ENCODE measurements at places on chromosomes 2 and 18.
A peak's percentile ranks its signal among the peaks of the same experiment; 100 is the strongest.

DNA sequence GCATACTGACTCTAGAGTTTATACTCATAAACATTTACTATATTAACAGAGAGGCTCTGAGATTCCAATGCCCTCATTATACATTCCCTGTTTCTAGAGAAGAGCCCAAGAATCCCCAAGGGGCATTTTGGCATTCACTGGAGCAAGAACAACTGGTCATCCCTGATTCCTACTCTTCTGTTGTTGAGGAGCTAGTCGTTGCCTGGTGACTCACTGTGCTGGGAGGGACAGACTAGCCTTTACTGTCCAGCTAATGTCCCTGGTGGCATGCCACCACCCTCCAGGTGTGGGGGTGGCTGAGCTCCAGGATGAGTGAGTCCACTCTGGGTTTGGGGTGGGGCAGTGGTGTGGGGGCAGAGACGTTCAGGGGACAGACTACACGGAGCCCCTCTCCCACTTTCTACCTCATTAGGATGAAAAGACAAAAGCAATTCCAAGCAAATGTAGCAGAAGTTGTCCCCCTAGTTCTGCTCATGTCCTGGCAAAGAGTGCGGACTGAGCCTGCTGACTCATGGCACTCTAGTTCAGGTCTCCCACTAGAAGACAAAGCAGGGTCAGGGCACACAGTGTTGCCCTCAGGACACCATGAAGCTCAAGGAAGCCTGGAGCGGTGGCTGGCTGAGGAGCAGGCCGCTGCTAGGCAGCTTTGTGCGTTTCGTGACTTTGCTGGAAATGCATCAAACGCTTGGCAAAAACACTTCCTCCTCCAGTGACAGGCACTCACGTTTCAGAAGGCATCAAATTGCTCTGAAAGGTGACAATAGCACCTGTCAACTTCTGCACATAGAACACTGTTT is 49.4 kb downstream of the RHOB start:
- DNase-seq, result peak; percentile 76

GRCh38 chr2:175523001-175523400 is 341.5 kb upstream of the ATP5MC3 start:
- DNase-seq, result no peak

GRCh38 chr18:33579349-33580215 is 1.6 kb downstream of the ASXL3 start:
- no peak for DNase-seq

DNA sequence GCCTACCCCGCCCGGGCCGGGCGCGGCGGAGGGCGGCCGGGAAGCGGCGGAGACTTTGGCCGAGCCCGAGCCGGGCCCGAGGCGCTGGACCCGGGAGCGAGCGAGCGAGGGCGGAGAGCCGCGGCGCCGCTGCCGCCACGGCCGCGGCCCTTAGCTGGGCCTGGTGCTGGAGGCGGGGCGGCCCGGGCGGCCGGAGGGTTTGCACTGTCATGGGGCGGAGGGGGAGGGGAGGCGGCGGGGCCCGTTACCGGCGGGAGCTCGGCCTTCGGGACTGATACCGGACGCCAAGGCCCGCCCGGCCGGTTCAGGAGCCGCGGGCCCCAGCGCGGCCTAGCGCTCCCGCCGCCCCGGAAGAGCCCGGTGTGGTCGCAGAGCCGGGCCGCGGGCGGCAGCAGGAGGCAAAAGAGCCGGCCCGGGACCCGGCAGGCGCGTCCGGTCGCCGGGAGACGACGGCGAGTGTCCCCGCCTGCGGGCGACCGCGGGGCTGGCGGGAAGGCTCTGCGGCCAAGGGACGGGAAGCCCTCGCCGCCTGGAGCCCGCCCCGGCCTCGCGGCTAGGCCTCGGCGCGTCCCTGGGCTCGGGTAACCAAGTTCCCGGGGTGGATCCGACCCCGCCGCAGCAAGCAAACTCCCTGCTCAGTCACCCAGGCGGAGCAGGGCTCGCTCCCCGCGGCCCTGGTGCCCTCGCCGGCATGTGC is 697 bp downstream of the KCMF1 start:
- peak; percentile 62 for DNase-seq

- DNase-seq, result no peak
These were observed 141.7 kb downstream of the RBMS1 start for GRCh38 chr2:160351956-160352355.

DNA sequence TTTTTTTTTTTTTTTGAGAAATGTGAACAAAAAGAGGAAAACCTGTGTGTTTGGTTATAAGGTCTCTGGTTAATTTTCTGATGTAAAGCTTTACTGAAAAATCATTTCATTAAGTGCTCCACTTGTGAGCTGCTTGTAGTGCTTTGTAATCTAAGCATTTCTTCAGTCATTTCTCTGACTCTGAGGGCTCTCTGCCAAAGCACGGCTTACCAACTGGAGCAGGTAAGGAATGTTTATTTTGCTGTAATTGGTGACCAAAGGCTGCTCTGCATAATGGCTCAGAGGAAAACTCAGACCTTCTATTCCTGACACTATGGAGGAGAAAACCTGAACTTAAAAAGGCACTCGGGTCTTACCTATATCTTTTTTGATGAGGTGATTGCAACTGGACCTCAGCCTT is 848.8 kb downstream of the MBD2 start:
- DNase-seq, result no peak

DNA sequence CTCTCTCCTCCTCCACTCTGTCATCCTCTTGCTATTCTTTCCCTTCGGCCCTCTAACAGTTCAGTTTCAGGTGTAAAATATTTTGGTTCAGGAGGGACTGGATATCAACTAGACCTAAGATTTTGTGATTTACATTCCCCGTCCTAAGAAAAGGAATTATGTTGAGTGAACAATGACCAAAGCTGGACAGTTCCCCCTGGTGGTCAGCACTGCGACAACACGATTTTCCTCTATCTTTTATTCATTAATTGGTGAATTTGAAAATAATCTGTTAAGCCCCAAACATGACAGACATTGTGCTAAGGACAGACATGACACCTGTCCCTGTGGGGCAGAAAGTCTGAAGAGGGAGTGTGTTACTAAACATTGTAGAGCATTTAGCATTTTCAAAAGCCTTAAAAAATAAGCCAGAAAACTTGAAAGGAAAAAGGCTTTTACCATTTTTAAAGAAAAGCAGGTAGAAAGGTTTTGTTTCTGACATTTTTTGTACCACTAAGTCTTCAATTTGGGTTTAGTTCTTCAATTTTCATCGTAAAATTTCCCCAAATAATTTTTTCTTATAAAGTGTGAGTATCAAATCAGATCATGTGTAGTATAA is 28.4 kb upstream of the GTF2A1L start:
- DNase-seq, result peak; percentile 38

GRCh38 chr2:166304656-166305055 is 71.1 kb downstream of the SCN9A start:
- no peak for DNase-seq
